ENCODE measurements at places on chromosomes 6 and 20. TPM values are rescaled to one million over a fixed set of nuclear protein-coding genes. Genes with fewer than 3 reads are reported as not detected.

Gene MRAP2
- 0.17 TPM for total RNA-seq

Gene HCRTR2
- not detected for total RNA-seq

DNA sequence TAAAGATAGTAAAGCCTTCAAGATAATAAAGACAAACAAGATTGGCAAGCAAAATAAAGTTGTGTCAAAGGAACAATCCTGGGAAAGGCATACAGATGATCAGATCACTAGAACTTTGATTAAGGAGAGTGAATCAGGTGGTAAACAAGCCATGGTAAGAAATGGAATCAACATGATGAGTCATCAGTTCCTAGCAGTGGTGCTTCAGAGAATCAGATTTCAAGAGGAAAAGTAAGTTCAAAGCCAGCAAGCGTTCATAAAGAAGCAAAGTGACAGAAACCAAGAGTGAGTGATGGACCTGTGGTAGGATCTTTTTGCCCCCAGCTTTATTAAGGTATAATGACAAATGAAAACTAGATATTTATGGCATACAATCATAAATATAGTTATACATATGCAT is 340.4 kb downstream of the TPBG start:
- H3K4me3 ChIP-seq: no peak overlapping the region
- no peaks in the 10 kb centered on the region for H3K36me3 ChIP-seq
- H3K27ac ChIP-seq: no peak overlapping the region
- H3K27me3 ChIP-seq: no peaks in the 10 kb centered on the region
- H3K4me1 ChIP-seq: no peaks in the 10 kb centered on the region

Gene ADGRB3
- total RNA-seq: 1.1 TPM

DNA sequence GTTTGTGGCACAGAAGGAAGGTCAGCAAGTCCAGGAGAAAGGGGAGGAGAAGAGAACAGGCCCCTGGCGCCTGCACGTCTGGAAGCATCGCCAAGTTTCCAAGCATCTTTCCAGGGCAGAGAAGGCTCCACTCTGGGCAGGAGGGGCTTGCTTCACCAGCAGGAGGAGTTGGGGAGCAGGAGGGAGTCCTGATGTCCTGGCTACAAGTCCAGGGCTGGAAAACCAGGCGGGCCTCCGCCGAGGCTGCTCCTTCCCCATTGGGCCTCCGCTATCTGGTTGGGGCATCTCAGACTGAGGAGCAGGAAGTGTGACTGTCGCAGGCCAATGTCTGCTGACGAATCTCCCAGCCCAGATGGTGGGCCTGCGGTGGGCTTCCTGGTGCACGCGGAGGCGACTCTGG is 421.9 kb downstream of the PREX1 start:
- H3K4me1 ChIP-seq: no peaks in the 10 kb centered on the region
- H3K4me3 ChIP-seq: no peak overlapping the region
- H3K27ac ChIP-seq: no peak overlapping the region
- H3K27me3 ChIP-seq: no peaks in the 10 kb centered on the region
- H3K36me3 ChIP-seq: no peaks in the 10 kb centered on the region

GRCh38 chr6:97656236-97656635 is 373.2 kb upstream of the MMS22L start:
- DNase-seq: no peak
- no peaks in the 10 kb centered on the region for H3K36me3 ChIP-seq
- H3K4me1 ChIP-seq: no peaks in the 10 kb centered on the region
- no peaks in the 10 kb centered on the region for H3K27me3 ChIP-seq

DNA sequence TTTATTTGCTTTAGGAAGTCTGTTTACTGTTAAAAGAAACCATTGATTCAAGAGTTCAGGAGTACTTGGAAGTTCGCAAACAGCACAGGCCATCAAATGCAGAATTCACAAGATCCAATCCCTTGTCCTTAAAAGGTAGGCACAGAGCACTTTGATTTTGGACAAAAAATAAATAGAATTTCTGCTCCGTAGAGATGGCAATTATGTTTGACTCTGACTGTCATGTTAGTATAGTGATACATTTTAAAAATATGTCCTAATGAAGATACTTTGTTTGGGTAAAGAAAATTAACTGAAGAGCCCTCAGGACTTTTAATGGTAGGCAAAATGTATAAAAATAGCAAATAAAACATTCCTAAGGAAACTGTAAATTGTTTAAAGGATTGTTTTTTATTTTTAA is 113.1 kb downstream of the JAG1 start:
- no peaks in the 10 kb centered on the region for H3K36me3 ChIP-seq
- H3K27ac ChIP-seq: no peak overlapping the region
- no peak overlapping the region for H3K4me3 ChIP-seq
- H3K27me3 ChIP-seq: no peaks in the 10 kb centered on the region

DNA sequence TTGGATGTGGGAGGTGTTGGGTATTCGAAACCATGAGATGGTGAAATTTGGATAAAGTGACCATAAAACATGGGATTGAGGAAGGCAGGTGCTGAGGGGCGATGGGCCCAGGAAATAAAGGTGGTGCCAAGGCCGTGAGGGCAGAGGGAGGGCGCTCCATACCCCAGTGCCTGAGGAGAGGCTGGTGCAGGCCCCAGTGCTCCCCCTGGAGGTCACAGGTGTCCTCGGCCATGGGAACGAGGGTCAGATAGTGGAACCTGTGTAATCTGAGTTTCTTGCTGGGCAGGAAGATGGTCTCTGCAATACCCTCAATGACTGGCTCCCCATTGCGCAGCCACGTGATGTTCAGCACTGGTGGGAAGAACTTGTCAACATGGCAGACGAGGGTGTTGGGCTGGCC is 16.2 kb downstream of the HLA-DPB1 start:
- no peak overlapping the region for H3K27ac ChIP-seq
- no peaks in the 10 kb centered on the region for H3K27me3 ChIP-seq
- no peaks in the 10 kb centered on the region for H3K36me3 ChIP-seq
- no peaks in the 10 kb centered on the region for H3K4me1 ChIP-seq
- H3K4me3 ChIP-seq: no peak overlapping the region

Gene CABLES2
- 5.6 TPM for total RNA-seq

DNA sequence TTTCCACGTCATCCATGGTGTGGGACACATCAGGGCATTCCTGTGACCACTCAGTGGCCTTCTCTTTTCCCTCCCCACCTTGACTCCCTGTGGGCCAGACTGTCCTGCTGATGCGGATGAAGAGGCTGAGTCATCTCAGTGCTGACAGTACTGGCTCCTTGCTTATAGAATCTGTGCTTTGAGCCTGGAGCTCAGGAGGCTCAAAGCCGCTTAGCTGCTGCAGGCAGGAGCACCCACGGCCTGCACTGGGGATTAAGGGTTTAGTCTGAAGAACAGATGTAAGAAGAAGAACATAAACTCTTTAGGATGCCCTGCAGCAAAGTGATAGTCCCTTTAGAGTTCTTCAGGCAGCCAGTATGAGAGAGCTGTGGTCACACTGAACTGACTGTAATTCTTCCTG is 642.0 kb upstream of the CHD6 start:
- peaks cover 10% of the 10 kb centered on the region for H3K4me1 ChIP-seq
- no peak for DNase-seq
- no peak overlapping the region for H3K27ac ChIP-seq
- H3K36me3 ChIP-seq: no peaks in the 10 kb centered on the region
- H3K4me3 ChIP-seq: no peak overlapping the region

DNA sequence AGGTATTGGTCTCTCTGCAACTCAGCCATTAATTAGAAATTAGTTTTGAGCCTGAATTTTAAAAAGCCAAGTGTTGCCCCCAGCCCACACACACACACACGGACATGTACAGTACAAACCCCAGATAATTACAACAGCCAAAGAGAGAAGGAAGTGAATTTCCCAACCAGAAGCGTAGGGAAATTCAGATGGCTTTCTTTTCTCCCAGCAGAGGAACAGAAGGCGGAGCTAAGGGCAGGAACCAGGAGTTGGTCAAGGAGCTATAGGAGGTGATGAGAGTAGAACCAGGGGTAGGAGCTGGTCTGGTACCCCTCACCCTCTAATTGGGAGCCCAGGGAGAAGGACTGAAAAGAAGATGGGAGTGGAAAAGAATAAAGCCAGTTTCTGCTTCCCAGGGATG is 3.9 kb upstream of the ZBTB9 start:
- peaks cover 35% of the 10 kb centered on the region for H3K36me3 ChIP-seq
- DNase-seq: no peak
- no peak overlapping the region for H3K4me3 ChIP-seq
- H3K4me1 ChIP-seq: peaks cover 15% of the 10 kb centered on the region
- H3K27me3 ChIP-seq: no peaks in the 10 kb centered on the region
- no peak overlapping the region for H3K27ac ChIP-seq

DNA sequence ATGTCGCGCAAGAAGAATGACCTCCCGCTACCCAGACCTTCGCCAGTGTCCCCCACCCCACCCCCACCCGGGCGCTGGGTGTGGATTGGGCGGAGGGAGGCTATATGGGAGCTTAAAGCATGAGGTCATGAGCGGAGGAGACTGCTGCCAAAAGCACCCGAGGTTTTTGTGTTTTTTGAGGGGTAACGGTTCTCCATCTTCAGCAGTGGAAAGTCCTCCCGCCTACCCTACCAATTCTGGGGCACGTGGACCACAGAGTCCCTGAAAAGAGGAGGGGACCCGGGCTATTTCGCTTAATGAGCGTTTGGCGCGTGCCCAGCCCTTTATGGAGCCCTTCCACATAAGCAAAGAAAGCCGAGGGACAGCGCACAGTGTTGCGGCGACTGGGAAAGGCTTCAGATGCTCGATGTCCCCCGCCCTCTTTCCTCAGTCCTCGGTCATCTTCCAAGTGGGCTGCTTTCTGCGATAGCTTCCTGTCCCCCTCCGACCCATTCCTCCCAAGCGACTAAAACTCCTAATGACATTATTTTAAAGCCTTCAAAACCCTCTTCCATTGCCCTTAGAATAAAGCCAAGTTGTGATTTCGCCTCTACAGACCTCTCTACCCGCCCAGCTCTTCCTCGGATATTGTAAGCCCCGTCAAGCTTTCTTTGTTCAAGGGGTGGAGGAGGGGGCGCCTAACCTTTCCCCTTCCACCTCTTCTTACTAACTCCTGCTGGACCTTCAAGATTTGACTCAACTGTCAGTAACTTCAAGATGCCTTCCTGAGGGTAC is 2.1 kb upstream of the TRERF1 start:
- H3K4me3 ChIP-seq: peak overlapping the region; percentile 86
- H3K27me3 ChIP-seq: no peaks in the 10 kb centered on the region
- no peaks in the 10 kb centered on the region for H3K36me3 ChIP-seq
- H3K27ac ChIP-seq: peak overlapping the region; percentile 88
- H3K4me1 ChIP-seq: peaks cover 34% of the 10 kb centered on the region

Gene KCNQ5
- total RNA-seq: 0.12 TPM

GRCh38 chr6:7673063-7673536 is 52.8 kb upstream of the BMP6 start:
- H3K36me3 ChIP-seq: no peaks in the 10 kb centered on the region
- DNase-seq: peak; percentile 49
- no peak overlapping the region for H3K27ac ChIP-seq
- peaks cover 27% of the 10 kb centered on the region for H3K27me3 ChIP-seq
- no peak overlapping the region for H3K4me3 ChIP-seq

Gene PHF3
- 25.8 TPM for total RNA-seq

DNA sequence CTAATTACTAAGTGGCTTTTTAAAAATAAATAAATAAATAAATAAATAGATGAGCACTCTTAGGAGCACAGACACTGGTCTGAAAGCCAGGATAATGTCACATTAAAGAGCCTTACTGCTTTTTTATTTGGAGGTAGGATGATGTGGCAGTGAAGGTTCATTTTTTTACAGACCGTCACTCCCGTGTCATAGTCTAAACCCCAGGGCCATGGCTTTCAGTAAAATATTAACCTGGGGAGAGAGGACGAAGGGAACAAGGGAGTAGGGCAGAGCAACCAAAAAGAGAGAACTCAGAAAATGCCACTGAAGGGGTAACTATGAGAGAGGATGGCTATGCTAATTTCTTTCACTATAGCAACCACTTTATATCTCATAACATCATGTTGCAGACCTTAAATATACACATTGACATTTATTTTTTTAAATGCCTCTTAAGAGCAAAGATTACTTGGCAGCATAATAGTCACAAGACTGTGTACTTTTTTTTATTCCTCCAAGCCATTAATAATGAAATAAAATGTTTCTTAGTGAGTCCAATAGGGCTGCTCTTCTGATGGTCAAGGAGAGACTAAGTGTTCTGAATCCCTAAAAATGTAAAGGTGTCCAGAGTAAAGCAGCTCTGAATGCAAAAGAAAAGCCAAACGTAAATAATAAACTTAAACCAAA is 100.9 kb upstream of the SIM1 start:
- no peak overlapping the region for H3K4me3 ChIP-seq
- H3K36me3 ChIP-seq: no peaks in the 10 kb centered on the region
- no peak overlapping the region for H3K27ac ChIP-seq
- H3K4me1 ChIP-seq: no peaks in the 10 kb centered on the region
- no peak for DNase-seq

GRCh38 chr6:135779213-135779612 is 72.3 kb upstream of the PDE7B start:
- H3K27ac ChIP-seq: no peak overlapping the region
- no peak for DNase-seq
- no peak overlapping the region for H3K4me3 ChIP-seq
- no peaks in the 10 kb centered on the region for H3K36me3 ChIP-seq
- no peaks in the 10 kb centered on the region for H3K27me3 ChIP-seq

GRCh38 chr20:34269996-34270627 is 28.9 kb downstream of the ASIP start:
- no peak overlapping the region for H3K27ac ChIP-seq
- peaks cover 15% of the 10 kb centered on the region for H3K4me1 ChIP-seq
- H3K4me3 ChIP-seq: no peak overlapping the region
- no peaks in the 10 kb centered on the region for H3K36me3 ChIP-seq

DNA sequence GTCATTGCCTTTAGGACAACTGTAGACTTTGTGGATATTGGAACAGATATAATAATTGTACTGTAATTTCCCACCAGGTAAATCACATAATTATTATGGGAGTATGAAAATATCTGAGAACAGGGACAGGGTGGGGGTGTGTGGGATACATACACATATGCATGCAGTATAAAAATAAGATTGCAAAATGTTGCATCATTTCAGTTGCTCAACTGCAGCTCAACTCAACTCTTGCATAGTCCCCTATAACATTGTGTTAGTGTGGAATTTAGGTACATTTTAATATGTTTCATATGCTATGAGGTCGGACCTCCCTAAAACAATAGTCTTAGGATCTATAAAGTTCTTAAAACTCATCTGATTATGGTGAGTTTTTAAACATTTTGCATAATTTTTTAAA is 275.0 kb upstream of the FLRT3 start:
- H3K27ac ChIP-seq: no peak overlapping the region
- H3K4me3 ChIP-seq: no peak overlapping the region
- no peaks in the 10 kb centered on the region for H3K36me3 ChIP-seq
- H3K27me3 ChIP-seq: no peaks in the 10 kb centered on the region
- no peak for DNase-seq

Gene TREML2
- not detected for total RNA-seq

Gene LY6G6D
- not detected for total RNA-seq

DNA sequence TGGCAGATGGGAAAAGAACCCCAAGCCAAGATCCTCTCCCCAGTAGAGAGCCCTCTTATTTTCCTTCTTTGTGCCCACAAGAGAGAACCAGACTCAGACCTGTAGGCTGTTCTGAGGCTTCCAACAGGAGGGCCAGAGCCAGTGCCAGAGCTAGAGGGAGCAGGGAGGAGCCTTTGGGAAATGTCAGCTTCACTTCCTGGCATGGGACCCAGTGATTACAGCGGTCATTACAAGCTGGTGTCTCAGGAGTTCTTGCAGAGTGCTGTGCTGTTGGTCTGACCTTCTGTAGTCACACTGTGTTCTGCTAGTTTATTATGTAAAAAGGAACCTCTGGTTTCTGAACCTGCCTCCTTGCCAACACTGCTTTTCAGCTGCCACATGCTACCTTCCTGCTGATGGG is 38.9 kb downstream of the STK35 start:
- no peaks in the 10 kb centered on the region for H3K36me3 ChIP-seq
- H3K27ac ChIP-seq: peak overlapping the region; percentile 74
- no peak overlapping the region for H3K4me3 ChIP-seq
- no peaks in the 10 kb centered on the region for H3K27me3 ChIP-seq
- peak; percentile 80 for DNase-seq
- H3K4me1 ChIP-seq: peaks cover 96% of the 10 kb centered on the region

Gene HFE
- total RNA-seq: 7.0 TPM

Data from heart right ventricle (tissue), 16 donors.